Stimulated activated CD4-positive, alpha-beta T cell treated with anti-CD3 and anti-CD28 coated beads, TNF-alpha, amount 100 ng/mL, for 24 hours (primary cell): ENCODE measurements at places on chromosomes 5 and 9.

DNA sequence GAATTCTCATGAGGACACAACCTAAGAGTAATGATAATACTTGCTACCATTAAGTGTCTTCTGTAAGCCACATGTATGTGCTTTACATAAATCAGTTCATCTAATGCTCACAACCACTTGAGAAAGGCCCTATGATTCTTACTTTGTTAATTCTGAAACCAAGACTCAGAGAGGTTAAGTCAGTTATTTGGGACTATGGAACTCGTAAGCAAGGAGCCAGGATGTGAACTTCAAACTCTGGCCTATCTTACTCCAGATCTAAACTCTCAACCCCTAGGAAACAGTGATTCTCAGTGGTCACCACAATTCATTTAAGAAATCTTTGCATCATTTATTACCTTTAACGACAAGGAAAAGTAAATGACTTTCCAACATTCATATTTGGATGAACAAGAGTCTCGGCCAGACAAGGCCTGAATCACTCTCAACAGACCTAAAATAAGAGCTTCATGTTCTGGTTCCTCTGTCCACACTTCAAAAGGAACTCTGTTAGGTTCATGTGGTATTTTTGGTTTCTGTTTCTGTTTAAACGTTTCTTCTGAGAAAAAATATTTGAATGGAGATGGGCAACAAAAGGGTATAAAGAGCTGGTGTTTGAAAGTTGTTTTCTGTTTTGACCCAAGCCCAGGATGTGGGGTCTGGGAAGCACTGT is 104.8 kb downstream of the LPAR1 start:
- no peak for DNase-seq

DNA sequence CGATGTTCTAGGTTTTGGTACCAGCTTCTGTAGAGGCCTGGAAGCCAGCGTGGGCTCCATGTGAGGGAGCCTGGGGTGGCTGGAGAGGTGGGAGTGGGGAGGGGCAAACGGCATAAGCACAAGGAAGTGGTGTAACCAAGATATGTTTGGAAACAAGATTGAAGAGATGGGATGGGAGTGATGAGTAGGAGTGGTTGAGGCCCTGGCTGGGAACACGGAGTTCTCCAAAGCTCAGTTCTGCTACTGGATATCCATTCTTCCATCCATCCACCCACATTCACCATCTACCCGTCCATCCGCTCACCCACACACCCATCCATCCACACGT is 12.2 kb downstream of the TSPAN17 start:
- no peak for DNase-seq

DNA sequence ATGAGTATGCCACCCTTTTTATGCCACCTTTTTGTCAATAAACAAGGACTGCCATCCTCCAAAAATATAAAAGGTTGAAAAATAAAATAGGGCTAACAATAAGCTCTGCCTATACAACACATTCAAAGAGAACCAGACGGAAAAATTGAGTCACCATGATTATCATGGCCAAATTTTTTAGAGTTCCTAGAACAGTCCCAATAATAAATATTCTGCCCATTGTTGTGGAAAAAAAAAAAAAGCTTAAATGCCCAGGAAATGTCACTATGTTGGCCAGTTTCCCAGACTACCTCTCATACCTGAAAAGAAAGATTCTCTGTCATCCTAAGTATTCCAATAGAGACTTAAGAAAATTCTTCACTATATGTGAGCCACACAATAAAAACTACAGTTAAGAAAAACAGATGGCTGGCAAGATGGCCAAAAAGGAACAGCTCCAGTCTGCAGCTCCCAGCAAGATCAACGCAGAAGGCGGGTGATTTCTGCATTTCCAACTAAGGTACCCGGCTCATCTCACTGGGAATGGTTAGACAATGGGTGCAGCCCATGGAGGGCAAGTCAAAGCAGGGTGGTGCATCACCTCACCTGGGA is 149.0 kb downstream of the TMEM161B start:
- DNase-seq: no peak

GRCh38 chr5:14036947-14037346 is 92.5 kb upstream of the DNAH5 start:
- no peak for DNase-seq

- DNase-seq: no peak
These were observed 152.9 kb upstream of the PHYKPL start for GRCh38 chr5:178385496-178385890.

DNA sequence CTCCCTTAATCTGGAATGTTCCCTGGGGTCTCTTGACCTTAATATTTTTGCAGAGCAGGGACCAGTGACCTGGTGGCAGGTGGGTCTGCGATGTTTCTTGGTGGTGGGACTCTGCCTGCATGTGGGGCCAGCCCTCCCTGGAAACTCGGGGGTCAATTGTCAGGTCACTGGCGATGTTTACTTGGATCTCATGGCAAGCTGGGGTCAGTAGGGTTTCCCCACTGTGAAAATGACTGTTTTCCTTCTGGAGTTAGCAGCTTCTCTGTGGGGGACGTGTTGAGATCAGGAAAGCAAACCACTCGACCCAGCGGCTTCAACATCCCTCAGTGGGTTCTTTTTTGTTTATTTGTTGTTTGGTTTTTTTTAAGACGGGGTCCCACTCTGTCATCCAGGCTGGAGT is 73.9 kb downstream of the KCNT1 start:
- DNase-seq: no peak

DNA sequence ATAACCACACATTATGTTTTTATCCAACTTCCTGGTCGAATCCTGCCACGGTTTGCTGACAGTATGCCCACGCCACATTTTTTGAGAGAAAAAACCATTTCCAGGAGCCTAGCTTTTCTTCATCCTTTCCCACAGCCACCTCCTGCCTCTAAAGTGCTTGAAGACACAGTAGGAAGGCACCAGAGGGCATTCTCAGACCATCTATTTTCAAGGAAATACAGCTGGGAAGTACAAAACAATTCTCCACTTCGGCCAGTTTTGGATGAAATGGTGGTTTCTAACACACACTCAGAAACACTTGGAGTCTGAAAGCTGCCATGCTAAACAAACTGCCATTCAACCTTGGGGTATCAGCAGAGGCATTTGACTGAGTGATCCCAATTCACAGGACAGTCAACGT is 86.3 kb upstream of the RPS23 start:
- no peak for DNase-seq
